Glomerular endothelial cell (primary cell): ENCODE measurements at places on chromosomes 11 and 22. TPM values are rescaled to one million over a fixed set of nuclear protein-coding genes. Genes with fewer than 3 reads are reported as not detected.

GRCh38 chr11:2713094-2713493 lies 13.3 kb upstream of the KCNQ1OT1 start:
- no peak for DNase-seq

DNA sequence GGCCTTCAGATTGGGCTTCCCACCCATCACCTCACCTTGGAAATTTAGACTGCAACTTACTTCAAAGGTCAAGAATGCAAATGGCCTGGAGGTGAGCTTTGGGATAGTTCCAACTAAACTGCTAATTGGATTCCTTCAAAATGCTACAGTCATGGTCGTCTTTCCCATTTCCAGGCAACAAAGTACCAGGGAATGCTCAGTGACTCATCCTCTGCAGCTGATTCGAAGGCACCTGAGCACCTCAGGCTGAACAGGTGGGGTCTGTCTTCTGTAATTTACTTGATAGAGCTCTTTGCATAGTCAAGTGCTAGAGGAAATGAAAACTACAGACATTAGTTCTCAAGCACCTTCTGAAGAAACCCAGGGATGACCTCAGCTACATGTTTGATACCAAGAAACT lies 20.5 kb upstream of the FSHB start:
- no peak for DNase-seq

The INPP5J gene
- 0.35 and 2.1 TPM in 2 replicates for total RNA-seq

The TMPRSS13 gene
- total RNA-seq = 0.05 and 0.06 TPM in 2 replicates
